ENCODE measurements at places on chromosomes 11 and 22.

DNA sequence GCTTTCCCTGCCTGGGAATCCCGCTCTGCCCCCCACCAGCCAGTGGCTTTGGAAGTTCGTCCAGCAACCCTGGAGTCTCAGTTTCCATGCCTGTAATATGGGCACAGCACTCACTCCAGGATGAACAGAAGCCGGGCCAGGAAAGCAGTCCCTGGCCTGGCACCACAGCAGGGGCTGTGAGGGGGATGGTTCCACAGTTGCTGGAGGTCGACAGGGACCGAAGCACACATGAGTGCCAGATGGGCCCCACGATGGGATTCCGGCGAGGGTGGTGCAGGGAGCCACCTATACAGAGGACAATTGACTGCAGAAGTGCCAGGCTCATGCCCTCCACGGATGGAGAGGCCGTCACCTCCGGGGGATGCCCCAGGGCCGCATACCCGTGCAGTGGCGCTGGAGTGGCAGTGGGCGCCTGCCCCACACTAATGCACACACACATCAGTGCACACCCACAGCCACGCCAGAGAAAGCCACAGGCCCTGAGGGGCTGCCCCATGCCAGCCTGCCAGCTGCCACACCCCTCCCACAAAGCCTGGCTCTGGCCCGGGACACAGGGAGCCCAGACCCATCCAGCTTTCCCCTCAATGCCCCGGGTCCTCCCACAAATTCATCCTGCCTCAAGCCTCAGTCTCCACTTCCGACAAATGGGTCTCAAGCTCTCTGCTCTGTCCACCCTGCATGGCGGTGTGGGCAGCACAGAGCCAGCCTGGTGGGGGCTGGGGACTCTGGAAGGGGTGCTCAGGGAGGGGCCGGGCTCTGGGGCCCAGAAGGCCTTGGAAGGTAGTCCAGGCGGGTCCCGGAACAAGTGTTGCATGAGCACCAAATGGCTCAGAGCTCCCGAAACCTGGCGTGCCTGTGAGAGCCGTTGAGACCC lies 9.7 kb downstream of the ASCL2 start:
- DNase-seq: no peak

- DNase-seq: no peak
Measured at GRCh38 chr11:44813401-44813800, 86.6 kb downstream of the TSPAN18 start.

- DNase-seq: no peak
Measured at GRCh38 chr11:108468478-108468864, 1.1 kb upstream of the C11orf65 start.

DNA sequence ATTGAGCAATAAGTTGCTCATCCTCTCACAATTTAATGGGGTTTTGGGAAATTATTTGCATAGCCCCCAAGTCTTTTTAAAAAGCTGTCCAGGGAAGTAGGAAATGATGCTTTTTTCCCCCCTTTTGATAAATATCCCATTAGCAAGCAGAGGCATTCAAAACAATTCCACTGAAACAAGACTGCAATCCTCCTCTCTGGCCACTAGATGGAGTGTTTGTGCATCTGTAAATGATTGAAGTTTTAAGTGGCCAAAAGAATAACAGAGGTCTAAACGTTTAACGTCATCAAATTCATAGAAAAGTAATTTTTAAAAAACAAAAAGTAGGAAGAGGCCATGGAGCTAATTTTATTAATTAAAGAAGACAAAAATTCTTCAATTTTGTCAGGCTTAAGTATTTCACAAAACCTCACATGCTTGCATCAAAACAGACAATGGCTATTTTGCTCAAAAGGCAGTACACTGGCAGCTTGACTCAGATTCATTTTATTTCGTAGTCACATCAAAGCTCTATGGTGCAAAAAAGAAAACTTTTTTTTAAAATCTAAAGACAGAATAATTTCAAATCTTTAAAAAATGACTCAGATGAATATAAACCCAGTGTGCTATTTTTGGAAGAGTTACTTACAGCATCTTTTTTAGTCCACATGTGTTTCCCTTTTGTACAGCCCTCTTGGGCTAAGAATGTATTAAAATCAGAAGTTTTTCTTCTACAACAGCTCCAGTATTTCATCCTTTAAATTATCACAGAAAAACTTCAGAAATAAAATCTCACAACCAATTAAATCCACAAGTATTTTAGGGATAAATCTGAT lies 17.8 kb downstream of the CHORDC1 start:
- peak; percentile 7 for DNase-seq

DNA sequence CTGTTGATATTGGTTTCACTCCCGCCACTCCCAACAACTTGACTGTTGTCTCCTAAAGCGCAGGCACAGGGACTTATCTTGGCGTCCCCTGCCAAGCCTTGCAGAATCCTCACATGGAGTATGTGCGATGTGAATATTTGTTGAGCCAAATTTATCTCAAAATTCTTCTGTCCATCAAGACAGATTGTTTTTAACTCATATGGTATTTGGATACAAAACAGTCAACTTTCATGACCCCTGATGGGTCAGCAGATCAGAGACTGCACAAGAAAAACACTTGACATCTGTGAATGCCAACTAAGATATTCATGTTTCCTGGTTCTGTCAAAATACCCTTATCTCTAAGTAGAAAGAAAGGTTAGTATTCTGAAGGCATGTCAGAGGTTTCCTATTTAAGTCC lies 221.7 kb upstream of the BLID start:
- DNase-seq: no peak

- DNase-seq: no peak
Measured at GRCh38 chr22:31846161-31847115, 92.6 kb downstream of the DEPDC5 start.

DNA sequence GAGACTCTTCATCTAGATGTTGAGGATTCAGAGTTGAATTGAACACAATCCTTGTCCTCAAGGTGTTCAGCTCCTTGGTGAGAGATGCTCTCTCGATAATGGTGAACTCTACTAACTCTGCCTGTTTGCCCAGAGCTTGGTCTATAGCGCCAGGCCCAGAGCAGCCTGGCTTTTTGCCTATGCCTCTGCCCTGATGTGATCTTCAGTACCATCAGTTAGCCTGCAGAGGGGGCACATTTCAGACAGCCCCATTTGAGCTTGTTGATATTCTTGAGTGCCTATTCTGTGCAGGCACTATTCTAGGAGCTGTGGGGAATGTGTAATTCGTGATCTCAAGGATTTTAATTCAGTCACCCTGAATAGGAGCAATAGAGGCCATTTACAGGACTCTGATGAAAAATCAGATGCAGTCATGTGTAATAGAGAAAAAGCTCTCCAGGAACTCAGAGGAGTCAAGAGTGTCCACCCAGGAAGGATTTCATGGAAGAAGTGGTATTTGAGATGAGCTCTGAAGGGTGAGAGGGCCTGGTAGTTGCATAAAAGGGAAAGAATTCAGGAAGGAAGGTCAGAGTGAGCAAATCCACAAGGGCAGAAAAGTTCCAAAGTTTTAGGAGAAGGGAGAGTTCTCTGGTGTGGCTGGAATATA lies 19.3 kb downstream of the GTPBP1 start:
- no peak for DNase-seq

GRCh38 chr11:134488512-134488911 lies 76.5 kb upstream of the B3GAT1 start:
- no peak for DNase-seq

- DNase-seq: peak; percentile 8
Measured at GRCh38 chr11:6926208-6927029, at the start of gene ZNF215. TSS of gene ZNF215 (plus strand) at chr11:6926426. CDS start at chr11:6932273, 5,847 bp downstream.

DNA sequence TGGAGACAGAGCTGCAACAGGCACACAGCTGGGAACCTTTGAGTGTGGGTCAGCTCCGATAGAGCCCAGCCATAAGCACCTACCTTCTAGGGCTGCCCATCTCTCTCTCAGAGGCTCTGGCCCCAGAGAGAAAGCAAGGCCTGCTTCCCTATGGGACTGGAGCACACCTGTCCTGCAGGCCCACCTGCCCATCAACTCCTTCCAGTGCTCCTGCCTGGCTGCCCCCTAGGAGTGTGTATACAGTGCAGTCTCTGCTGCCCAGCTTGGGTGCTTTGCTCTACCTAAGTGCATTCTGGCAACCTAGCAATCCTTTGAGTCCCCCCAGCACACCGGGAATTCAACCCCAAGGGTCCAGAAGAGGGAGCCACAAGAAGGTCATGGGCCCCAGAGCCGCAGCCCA lies 21.0 kb downstream of the OR8G5 start:
- DNase-seq: no peak

DNA sequence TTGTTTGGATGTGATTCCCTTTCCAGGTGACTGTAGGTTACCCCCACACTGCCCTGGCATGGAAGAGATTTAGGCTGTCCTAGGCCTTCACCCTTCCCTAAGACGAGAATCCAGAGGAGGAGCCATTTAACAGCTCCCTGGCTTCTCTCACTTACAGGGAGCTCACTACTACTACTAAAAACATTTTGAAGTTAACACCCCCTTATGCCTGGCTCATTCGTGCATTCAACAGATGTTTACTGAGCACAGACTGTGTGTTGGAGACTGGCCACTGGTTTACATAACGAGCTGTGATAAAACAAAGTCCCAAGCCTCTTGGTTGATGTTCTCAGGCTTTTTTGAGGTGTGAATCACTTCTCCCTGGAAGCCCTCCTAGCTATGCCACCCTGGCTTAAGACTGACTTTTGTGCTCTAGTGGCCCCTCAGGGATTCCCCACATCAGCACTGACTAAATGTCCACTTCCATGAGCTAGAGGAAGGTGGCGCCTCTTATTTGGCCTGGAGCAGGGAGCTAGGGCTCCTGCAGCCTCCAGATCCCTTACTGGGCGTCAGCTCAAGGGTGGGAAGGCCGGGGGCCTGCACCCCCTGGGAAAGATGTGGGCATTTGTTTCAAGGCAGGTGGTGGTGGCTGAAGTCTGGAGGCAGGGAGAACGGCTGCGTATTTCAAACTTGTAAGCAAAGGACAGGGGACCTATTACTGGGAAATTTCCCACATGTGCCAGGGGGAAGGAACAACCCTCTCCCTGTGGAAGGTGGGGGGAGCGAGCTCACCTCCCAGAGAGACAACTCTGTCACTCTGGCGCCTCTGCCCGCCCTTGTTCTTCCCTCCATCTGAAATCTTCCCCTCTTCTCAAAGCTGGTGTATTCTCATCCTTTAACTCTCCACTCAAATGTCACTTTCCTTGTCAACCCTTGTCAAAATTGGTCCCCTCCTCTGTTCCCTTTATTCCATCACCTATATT lies 19.4 kb upstream of the MALAT1 start:
- DNase-seq: no peak

All from urinary bladder (tissue), 4 donors.